ENCODE measurements at places on chromosomes 3 and 15. TPM values are rescaled to one million over a fixed set of nuclear protein-coding genes. Genes with fewer than 3 reads are reported as not detected.

STRIT1 gene
- not detected for total RNA-seq

DNA sequence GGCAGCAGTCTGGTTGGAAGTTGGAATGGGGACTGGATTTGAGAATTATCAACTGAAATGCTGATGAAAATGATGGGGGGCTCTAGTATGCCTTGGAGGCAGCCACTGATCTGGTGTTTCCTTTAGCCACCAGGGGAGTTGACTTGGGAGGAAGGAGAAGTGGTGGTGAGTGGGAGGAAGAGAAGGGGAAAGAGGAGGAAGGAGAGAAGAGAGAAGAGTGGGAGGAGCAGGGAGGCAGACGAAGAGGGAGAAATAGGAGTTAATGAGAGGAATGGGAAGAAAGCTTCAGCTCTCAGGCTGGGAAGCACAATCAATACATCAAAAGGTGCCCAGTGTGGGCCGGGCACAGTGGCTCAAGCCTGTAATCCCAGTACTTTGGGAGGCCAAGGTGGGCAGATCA lies 23.3 kb upstream of the HCN4 start:
- H3K36me3 ChIP-seq: no peaks in the 10 kb centered on the region
- no peaks in the 10 kb centered on the region for H3K27me3 ChIP-seq
- H3K4me3 ChIP-seq: no peak overlapping the region
- H3K4me1 ChIP-seq: no peaks in the 10 kb centered on the region

DNA sequence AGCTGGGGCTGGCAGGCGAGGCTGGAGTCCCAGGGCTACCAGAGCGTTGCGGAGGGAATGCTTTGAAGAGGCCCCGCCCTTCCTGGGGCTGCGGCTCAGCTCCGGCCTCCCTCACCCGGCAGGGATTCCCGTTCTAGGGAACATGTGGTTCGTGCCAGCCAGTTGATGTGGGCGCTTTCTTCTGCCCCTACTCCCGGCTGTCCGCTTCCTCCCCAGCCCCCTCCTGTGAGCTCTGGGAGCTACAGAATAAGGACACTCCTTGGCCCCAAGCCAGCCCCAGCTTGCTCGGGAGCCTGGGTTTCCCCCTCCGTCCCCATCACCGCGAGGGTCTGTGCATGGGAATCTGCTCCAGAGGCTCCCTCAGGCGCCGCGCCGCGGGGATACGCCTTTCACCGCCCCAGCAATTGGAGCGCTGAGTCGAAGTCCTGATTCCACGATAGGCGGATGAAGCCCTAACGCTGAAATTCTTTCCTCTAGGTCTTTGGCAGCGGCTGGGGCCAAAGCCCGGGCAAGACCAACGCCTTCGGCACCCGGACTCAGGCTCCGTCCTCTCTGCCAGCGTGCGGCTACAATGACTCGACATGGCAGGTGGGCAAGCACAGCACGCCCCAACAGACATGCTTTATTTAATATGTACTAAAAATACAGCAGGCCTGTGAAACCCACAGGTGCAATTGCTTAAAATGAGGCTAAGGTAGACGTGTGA lies 69.5 kb downstream of the KLF15 start:
- peak overlapping the region; percentile 30 for H3K4me3 ChIP-seq
- no peaks in the 10 kb centered on the region for H3K4me1 ChIP-seq
- DNase-seq: peak; percentile 62
- no peaks in the 10 kb centered on the region for H3K36me3 ChIP-seq
- no peaks in the 10 kb centered on the region for H3K27me3 ChIP-seq
- peak overlapping the region; percentile 53 for H3K27ac ChIP-seq

CFAP91 gene
- total RNA-seq: 9.1 TPM

NANOGP8 gene
- 2.8 TPM for total RNA-seq

GRCh38 chr3:99871231-99872045 lies 53.8 kb downstream of the CMSS1 start:
- no peak for DNase-seq
- peak overlapping the region; percentile 95 for H3K27ac ChIP-seq
- H3K4me1 ChIP-seq: peaks cover 7% of the 10 kb centered on the region
- no peaks in the 10 kb centered on the region for H3K36me3 ChIP-seq
- no peaks in the 10 kb centered on the region for H3K27me3 ChIP-seq

DNA sequence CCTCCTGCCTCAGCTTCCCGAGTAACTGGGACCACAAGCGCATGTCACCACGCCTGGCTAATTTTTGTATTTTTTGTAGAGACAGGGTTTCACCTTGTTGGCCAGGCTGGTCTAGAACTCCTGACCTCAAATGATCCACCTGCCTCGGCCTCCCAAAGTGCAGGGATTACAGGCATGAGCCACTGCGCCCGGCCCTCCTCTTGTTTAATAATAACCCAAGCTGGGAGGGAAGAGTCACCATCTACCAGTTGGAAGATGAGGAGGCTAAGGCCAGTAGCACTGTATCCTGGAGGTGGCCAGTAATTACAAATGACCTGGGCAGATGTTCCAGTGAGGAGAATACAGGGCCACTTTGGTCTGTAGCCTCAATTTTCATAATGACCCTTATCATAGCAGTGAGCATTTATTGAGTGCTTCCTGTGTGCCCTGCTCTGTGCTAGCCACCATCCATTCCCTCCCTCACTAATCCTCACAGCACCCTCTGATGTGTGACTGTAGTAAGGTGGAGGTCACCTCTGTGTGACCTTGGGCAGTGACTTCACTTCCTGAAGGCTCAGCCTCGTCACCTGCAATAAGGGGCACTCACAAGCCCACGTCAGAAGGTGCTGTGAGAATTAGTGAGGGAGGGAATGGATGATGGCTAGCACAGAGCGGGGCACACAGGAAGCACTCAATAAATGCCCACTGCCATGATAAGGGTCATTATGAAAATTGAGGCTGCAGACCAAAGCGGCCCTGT lies 64.2 kb downstream of the ABTB1 start:
- H3K27ac ChIP-seq: no peak overlapping the region
- H3K4me3 ChIP-seq: no peak overlapping the region
- peaks cover 6% of the 10 kb centered on the region for H3K4me1 ChIP-seq

CCDC191 gene
- 9.8 TPM for total RNA-seq

DNA sequence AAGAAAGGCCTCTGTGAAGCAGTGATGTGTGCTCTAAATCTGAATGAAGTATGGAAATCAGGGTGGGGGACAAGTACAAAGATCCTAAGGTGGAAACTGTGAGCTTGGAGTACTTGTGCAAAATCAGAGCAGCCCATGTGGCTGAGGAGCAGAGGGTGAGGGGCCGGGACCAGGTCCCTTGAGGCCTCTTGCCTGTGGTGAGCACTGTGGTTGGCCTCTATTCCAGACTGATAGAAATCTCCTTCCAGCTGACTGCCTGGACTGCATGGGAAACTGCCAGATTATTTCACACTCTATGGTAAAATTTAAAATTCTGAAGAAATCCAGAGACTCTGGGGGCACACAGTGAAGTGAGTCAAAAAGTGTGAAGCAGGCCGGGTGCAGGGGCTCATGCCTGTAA lies 81.4 kb downstream of the TM4SF4 start:
- H3K27me3 ChIP-seq: no peaks in the 10 kb centered on the region
- no peak for DNase-seq
- no peaks in the 10 kb centered on the region for H3K36me3 ChIP-seq
- H3K27ac ChIP-seq: peak overlapping the region; percentile 74
- H3K4me3 ChIP-seq: no peak overlapping the region

- no peaks in the 10 kb centered on the region for H3K27me3 ChIP-seq
- H3K36me3 ChIP-seq: no peaks in the 10 kb centered on the region
- H3K4me3 ChIP-seq: no peak overlapping the region
- H3K4me1 ChIP-seq: peaks cover 8% of the 10 kb centered on the region
Observed at GRCh38 chr3:123743121-123743520, 141.0 kb downstream of the MYLK start.

DNA sequence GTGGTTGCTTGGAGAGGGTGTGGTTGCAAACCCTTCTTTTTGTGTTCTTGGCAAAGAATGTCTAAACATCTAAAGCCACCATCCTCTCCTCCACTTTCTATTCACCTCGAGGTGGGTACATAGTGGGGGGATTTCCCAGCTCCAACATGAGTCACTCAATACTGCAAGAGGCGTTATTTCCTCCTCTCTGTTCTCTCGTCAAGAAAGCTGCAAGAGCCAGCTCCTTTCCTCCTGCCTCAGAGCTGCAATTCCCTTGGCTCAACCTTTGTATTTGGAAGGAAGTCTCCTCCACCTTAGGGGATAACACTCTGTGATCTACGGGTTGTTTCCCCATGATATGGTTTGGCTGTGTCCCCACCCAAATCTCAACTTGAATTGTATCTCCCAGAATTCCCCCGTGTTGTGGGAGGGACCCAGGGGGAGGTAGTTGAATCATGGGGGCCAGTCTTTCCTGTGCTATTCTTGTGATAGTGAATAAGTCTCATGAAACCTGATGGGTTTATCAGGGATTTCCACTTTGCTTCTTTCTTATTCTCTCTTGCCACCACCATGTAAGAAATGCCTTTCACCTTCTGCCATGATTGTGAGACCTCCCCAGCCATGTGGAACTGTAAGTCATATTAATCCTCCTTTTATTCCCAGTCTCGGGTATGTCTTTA lies 138.4 kb downstream of the PLCL2 start:
- no peaks in the 10 kb centered on the region for H3K36me3 ChIP-seq
- H3K27ac ChIP-seq: no peak overlapping the region
- H3K4me3 ChIP-seq: no peak overlapping the region
- no peaks in the 10 kb centered on the region for H3K27me3 ChIP-seq
- no peak for DNase-seq

GRCh38 chr3:14869917-14870782 lies 51.4 kb downstream of the FGD5 start:
- no peaks in the 10 kb centered on the region for H3K27me3 ChIP-seq
- H3K4me1 ChIP-seq: no peaks in the 10 kb centered on the region
- DNase-seq: no peak
- no peak overlapping the region for H3K27ac ChIP-seq

DNA sequence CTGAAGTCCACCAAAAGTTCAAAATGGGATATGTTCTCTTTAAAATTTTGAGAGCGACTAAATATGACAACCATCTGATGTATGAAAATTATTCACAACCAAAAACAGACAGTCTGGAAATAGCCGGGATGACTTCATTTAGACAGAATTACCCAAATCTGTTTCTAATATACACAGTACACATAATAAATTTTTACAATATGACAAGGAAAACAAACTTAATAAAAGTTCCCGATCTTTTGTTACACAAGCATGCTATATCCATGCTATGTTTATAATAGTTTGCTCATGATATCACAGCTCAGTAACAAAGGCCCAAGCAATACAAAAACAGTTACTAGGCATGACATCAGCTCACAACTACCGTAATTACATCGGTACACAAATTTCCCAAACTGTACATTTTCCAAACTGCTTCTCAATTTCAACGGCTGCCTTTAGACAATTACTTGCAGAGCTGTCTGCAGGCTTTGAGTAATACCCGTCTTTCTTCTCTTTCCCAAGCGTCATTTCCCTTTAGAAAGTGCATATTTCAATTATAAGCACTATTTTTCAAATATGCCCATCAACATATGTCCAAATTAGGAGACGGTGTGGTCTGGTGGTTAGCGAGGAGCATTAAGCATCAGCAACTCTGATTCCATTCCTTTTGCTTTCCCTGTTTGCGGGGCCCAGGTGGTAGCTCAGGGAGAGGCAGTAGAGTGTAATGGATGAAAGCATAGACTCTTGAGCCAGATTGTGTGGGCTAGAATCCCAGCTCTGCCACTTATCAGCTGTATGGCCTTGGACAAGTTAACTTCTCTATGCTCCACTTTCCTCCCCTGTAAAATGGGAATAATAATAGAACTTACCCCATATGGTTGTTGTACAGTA lies 481.2 kb downstream of the FOXP1 start:
- H3K27me3 ChIP-seq: no peaks in the 10 kb centered on the region
- no peak overlapping the region for H3K4me3 ChIP-seq
- no peaks in the 10 kb centered on the region for H3K36me3 ChIP-seq
- peaks cover 12% of the 10 kb centered on the region for H3K4me1 ChIP-seq
- no peak for DNase-seq
